ENCODE measurements at places on chromosomes 13 and 19.

DNA sequence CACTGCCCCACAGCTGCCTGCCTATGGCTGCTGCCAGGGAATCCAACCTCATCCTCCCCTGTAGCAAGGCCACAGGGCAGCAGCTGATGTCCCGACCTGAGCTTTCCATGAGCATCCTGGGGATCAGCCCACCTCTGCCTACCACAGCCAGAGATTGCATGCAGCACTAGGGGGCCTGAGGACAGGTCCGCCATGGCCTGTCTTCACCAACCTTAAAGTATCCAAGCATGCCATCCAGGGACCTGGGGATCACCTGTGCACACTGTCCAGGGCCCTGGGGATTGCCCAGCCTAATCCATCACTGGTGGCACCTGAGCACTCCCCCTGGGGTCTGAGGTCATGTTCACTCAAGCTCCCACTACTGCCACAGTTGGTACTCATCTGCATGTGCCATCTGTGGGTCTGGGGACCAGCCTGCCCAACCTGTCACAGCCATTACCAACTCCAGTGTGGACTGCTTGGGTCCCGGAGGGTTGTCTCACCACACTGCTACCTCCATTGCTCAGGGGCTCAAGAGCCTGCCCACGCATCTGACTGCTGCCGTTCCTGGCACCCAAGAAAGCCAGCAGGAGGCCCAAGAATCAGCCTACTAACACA, 53.0 kb downstream of the KCTD15 start:
- DNase-seq: no peak

DNA sequence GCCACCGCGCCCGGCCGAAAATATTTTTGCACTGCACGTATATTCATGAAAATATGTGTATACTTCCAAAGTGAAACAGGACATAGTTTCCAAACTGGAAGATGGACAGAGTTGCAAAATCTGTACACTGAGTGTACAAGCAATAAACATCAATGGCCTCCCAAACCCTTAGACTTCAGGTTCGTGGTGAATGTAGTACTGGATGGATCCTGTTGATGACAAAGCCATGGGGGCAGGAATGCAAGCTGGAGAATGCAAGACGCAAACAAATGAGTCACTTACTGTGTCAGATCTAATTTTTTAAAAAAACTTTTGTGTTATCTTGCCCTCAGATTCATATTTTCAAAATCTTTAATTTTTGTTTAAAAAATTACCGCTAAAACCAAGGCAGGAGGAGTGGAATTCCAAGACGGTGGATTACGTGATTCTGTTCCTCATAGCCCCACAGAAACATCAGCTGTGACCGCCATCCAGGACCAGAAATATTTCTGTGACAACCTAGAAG, 12.7 kb upstream of the LILRA2 start:
- DNase-seq: no peak

DNA sequence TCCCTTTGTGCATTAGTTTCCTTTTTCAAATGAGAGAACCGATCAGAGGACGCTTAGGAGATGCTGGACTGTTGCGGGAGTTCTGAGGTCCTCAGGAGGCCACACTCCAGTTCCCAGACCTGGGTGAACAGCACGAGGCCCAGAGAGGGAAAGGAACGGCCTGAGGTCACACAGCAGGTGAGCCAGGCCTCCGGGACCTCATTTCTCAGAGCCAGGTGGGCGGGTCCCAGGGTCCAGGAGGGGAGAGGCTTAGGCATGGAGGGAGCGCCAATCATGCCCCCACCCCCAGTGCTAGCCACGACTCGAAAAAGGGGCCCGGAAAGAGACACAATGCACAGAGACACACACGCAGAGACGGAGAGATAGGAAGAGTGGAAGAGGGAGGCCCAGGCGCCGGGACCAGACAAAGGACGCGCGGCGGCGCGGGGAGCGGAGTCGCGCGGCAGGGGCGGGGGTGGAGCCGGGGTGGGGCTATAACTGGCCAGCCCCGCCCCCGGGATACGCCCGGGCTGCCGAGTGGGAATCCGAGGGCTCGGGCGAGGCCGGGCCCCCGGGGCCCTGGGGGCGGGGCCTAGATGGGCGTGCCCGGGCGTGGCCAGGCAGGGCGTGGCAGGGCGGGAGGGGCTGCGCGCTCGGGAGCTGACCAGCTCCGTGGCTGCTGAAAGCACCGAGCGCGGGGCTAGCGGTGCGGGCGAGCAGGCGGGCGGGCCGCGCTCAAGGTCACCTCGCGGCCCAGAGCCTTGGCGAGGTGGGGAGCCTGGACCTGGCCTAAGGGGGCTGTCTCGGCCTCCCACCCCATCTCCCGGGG, 1.6 kb downstream of the ELAVL3 start:
- peak; percentile 76 for DNase-seq

DNA sequence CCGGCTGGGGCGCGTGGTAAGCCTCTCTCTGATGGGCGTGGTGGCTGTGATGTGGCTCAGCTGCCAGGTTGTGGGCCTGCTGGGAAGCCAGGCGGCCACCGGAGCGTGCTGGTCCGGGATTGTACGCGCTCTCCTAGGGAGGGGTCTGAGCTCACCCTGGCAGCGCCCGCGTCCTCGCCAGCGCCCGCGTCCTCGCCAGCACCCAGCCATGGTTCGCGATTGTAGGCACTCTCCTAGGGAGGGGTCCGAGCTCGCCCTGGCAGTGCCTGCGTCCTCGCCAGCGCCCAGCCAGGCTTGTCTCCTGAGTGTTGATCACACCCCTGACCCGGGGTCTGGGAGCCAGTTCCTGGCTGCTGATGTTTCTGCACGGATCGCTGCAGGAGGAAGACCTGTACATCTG, 13.8 kb downstream of the ADAT3 start:
- no peak for DNase-seq

GRCh38 chr19:570251-570686, 2.1 kb upstream of the BSG start:
- DNase-seq: no peak

DNA sequence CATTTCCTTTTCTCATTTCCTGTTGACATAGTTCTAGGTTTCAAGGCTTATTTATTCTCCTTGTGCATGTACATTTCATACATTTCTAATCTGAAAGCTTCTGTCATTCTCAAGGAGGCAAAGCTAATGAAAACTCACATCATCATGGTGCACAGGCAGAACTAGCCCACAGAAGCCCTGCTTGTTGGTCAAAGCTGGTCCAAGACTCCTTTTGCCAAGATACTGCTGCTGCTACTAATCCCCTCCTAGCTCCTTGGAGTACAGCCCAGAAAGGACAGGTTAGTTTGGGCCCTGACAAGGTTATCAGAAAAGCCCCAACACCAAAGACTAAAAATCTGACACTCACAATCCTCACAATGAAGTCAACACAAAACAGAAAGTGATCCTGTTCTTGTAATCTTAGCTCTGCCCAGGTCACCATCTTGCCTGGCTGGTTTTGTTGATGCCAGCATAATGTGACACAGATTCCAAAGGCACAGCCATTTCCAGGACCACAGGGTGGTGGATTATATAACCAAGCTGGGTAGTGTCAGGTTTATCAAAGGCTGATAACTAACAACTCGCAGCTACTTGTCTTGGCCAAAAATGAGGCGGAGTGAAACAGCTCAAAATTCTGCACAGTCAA, 417.4 kb downstream of the NDFIP2 start:
- no peak for DNase-seq

- DNase-seq: no peak
Observed at GRCh38 chr13:89520468-89520867, 1827.0 kb upstream of the MIR17HG start.

DNA sequence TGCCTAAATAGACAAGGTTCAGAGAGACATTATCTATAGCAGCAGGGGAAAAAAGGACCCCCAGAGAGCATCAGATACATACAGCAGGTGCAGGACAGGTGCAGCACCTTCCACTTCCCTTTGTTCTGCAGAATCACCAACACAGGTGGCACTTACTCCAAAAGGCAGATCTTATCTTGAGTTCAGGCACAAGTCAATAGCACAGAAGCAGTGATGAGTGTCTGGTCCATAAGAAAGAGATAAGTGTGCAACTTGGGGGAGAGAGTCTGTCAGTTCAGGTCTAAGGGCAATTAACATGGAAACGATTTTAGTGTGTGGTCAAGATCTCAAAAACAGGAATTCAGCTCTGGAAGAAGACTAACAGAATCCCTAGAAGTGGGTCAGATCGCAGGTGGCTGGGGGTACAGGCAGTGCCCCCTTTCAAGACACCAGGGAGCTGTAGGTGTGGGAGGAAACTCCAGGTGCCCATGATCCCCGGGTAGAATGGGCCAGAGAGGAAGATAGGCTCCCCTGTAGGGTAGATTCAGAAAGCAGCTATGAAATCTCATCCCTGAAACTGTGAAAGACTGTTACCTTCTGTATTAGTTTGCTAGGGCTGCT, 40.6 kb downstream of the TNFSF11 start:
- no peak for DNase-seq

GRCh38 chr19:5083547-5083965, 114.6 kb downstream of the KDM4B start:
- DNase-seq: no peak

GRCh38 chr13:41919741-41920487, 41.0 kb downstream of the VWA8 start:
- DNase-seq: no peak

GRCh38 chr13:85528491-85529217, 270.6 kb downstream of the SLITRK6 start:
- DNase-seq: no peak

GRCh38 chr19:7152568-7152967, 83.1 kb downstream of the ZNF557 start:
- no peak for DNase-seq

DNA sequence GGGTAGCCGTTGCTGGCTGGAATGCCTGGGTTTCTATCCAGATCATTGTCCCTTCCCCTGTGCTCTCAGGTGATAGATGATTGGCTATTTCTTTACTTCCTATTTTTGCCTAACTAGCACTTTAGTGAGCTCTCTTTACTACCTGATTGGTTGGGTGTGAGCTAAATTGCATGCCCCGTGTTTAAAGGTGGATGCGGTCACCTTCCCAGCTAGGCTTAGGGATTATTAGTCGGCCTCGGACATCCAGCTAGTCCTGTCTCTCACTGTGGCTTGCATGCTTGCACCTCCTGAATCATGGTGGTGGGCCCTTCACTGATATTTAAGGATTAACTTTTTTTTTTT, 10.1 kb downstream of the TTYH1 start:
- DNase-seq: no peak

DNA sequence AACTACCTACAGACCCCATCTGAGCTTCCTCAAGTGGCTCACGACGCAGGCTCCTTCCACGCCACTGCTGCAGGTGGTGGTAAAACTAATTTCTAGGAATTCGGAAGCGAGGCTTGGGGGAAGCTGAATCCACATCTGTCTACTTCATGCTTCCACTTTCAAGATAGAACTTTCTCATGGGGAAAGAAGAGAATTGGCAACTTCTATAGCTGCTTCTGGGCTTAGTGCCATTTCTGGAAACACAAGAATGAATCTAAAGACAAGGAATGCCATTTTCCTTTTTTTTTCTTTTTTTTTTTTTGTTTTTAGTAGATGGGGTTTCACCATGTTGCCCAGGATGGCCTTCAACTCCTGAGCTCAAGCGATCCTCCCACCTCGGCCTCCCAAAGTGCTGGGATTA, 2.8 kb upstream of the NLRP12 start:
- no peak for DNase-seq

DNA sequence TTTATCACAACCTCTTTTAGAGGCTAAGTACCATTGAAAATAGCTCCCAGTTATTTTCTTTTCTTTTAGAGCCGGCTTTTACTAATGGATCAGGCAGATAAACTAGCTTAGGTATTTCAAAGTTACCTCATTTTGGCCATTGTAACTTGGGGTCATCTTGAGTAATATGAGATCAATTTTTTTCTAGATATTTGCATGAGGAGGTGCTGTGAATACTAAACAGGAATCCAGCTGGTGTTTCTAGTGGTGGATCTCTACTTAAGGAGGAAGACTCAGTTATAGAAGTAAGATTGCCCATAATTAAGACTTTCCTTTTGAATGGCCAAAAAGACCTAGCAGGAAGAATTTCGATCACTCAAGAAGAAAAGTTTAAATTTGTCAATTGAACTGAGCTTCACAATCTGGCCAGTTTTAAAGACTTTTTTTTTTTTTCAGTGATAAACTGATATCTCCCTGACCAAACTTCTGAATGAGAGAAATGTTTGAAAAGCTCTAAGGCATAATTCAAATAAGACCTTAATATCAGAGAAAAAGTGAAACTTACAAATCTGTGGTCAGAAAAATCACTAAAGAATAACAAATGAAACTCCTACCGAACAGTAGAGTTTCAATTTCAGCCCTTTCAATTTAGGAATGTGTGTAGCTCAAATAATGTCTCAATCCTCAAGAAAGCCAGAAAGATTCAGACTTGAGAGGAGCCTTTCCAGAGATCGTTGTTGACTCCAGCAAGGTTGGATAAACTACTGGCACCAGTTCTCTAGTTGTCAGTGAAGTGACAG, 11.6 kb upstream of the NAA16 start:
- DNase-seq: no peak

GRCh38 chr19:8214802-8215201, 5.6 kb downstream of the CERS4 start:
- DNase-seq: no peak

Data from neural crest cell (in vitro differentiated cells).